ENCODE measurements at places on chromosomes 2 and 18.
A peak's percentile ranks its signal among the peaks of the same experiment; 100 is the strongest.

GRCh38 chr2:135876066-135876711 is at the start of gene MCM6:
TSS of gene MCM6 (minus strand) at chr2:135876443. CDS start at chr2:135876365, 78 bp downstream.
- peak; percentile 69 for DNase-seq

- no peak for DNase-seq
Observed at GRCh38 chr2:165725421-165725820, 68.6 kb downstream of the GALNT3 start.

GRCh38 chr2:96114903-96115581 is 1.3 kb downstream of the ADRA2B start:
- DNase-seq: no peak

- peak; percentile 82 for DNase-seq
Observed at GRCh38 chr2:20509770-20510490, 63.1 kb downstream of the RHOB start.

DNA sequence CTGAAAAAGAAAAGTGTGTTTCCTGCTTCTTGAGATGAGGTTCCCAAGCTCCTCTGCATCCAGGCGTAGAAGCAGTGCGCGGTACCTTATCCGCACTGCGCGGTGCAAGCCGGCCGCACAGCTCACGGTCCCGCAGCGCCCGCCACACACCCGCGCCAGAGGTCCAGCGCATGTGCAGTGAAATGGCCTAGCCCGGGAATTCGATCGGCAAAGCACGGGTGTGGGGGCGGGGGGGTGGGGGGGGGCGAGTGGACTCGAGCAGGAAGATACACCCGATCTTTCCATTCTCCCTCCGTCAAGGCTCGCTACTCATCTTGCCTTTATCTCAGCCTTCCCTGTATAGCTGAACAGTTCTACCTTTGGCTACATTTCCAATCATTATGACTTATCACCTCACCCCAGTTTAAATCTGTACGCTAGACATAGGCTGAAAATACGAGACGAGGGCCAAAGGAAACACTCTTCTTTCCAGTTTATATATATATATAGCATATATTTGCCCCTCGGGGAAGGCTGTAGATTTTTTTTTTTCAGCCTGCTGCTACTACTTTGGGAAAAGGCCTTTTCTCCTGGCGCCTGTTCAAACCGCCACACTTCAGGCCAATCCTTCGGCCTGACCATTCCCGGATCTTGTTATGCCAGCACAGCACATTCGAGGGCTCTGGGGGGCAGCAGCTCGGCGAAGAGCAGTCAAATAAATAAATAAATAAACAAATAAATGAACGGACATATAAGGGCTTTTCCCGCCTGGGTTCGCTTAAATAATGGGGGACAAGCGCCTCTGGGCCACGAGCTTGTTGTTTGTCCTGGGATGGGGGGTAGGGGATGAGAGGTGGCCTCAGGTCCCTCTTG is 10.4 kb downstream of the HOXD8 start:
- DNase-seq: no peak

DNA sequence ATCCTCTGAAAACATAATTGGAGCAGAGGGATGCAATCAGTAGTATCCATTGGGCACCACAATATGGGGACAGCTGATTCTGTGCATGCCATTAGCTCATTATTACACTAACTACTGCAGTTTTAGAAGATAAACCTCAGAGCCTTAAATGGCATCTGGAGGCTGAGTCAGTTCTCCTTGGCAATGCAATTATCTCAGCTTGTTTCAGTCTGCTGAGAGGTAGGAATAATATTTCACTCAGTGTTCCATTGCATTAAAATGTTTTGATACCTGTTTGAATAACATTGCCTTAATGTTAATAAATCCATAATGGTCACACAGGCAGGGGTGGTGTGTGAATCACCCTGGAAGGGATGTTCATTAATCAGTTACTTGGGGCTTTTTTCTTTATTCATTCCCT is 309.6 kb downstream of the LRRTM1 start:
- DNase-seq: no peak

- DNase-seq: no peak
Observed at GRCh38 chr2:170006587-170007325, 171.2 kb upstream of the MYO3B start.

- DNase-seq: no peak
Observed at GRCh38 chr2:38380397-38381130, 3.5 kb upstream of the ATL2 start.

DNA sequence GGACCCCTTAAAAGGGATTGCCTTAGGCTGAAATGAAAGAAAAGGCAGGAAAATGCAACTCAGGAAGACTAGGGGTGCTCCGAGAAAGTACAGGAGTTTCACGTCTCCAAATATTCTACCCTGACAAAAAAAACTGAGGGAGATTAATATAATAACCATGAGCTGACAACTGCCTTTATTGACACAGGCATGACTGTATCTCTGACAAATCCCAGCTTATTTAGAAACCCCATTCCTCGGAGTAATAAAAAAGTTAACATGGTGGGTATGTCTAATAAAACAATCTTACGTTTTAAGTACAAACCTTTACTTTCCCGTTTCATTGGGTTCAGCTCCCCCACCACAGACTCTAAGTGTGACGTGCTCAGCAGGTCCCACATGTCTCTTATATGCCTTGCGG is 7.9 kb upstream of the RBFA start:
- no peak for DNase-seq

DNA sequence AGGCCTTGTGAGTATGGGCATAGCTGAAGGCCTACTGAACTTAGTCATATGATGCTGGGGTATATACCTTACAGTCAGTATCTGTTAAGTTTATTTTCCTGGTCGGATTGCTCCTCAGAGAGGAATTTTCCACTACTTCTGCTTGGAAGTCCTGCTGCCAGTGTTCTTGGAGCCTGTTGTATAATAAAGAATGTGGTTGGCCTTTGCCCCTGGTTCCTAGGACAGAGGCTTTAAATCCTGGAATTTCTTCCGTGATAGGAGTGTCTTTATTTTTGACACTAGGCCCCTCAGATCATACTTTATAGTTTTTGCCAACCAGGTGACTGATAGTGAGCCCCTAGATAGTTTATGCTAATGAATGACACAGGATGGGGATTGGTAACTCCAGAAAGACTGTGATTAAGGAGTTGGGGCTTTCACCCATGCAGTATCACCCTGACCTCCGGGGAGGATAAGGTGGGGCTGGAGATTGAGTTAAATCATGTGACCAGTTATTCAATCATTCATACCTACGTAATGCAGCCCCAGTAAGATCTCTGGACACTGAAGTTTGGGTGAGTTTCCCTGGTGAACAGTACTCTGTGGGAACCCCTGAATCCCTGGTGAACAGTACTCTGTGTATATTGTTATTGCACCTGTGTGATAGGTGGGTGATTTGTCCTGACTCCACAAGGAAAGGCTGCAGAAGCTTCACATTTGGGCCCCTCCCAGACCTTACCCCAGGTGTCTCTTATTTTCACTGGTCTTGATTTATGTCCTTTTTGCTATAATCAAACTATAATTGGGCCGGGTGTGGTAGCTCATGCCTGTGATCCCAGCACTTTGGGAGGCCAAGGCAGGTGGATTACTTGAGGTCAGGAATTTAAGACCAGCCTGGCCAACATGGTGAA is 56.9 kb downstream of the COMMD1 start:
- DNase-seq: no peak

GRCh38 chr2:42770288-42771131 is 6.6 kb upstream of the OXER1 start:
- no peak for DNase-seq

DNA sequence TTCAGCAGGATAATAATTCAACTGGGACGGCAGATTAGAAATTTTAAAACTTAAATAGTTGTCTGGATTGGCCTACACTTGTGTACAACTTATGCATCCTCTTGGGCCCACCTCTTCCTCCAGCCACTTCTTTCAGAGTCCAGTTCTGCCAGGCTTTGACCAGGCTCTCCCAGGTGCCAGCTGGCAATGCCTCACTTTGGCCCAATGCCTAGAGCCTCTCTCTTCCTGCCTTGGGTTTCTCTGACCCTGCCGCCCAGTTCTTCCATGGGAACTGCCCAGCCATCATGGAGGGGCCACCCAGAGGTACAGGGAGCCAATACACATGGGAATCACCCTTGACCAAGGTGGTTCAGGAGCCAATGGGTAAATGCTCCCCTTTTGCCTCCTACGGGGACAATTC is 135.5 kb downstream of the IRS1 start:
- no peak for DNase-seq

DNA sequence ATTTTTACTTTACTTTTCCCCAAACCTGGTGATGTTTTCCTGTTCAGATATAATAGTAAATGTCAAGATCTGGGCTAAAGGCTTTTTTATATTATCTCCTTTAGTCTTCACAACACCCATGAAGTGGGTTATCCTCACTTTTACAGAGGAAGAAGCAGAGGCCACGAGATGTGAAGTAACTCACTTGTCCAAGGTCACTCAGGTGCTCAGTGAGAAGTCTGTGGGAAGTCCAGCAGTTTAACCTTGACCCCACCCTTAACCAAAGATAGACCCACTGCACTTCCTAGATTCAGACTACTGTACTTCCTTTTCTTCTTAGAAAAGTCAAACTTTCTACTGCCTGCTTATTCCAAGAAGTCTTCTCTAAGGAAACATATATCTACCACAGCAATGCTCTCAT is 56.3 kb upstream of the STAT1 start:
- DNase-seq: no peak

DNA sequence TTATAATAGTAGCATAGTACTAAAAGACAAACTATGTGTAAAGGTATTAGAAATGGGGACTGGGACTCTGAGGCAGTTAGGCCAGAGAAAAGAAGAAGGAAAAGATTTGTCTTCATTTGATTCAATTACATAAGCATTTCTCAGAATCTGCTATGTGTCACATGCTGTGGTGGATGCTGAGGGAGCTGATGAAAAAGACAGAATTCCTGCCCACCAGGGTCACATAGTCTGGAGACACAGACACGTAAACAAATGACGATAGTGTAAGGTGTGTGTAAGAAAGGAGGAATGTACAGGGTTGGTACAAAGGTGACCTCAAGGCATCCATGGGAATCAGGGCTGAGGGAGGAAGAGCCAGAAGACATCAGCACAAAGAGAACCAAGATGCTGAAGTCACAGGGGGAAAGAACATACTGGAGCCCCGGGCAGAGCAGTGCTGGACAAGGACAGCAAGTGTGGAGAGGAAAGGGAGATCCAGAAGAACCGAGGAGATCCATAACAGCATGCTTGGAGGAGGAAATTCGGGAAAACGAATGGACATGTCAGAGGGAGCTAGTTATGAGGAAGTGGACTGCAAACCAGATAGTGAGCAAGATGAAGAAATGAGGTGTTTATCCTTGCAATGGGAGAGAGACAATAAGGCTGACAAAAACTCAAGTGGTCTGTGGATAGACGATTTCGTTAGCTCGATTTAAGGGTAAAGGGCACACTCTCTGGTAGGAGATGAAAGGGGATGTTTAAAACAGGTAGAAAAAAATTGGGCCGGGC is 1.2 kb upstream of the MAPRE3 start:
- DNase-seq: no peak

DNA sequence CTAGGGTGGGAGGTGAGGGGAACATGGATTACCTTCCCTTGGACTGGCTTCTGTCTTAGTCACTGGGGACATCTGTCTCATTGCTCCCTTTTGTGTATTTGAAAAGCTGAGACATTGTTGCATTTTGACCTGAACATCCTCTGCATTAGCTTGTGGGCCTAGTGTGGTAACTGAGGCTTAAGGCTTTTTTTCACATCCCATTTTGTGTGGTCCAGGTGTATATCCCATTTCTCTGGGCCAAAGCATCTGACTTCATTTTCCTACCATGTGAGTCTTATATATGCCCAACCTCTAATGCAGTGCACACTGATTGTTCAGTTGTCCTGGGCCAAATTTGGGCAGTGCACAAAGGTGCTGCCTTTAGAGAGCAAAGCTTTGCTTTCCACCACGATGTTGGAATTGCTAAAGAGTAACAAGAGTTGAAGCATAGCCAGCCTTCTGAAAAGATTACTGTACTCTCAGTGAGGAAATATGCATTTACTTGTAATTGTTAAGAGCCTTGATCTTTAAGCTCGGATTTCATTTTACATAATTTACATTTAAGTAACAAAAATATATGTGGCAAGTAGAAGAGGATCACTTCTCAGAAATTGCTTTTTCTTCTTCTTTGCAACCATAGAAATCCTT is 13.3 kb downstream of the PRKCE start:
- no peak for DNase-seq

DNA sequence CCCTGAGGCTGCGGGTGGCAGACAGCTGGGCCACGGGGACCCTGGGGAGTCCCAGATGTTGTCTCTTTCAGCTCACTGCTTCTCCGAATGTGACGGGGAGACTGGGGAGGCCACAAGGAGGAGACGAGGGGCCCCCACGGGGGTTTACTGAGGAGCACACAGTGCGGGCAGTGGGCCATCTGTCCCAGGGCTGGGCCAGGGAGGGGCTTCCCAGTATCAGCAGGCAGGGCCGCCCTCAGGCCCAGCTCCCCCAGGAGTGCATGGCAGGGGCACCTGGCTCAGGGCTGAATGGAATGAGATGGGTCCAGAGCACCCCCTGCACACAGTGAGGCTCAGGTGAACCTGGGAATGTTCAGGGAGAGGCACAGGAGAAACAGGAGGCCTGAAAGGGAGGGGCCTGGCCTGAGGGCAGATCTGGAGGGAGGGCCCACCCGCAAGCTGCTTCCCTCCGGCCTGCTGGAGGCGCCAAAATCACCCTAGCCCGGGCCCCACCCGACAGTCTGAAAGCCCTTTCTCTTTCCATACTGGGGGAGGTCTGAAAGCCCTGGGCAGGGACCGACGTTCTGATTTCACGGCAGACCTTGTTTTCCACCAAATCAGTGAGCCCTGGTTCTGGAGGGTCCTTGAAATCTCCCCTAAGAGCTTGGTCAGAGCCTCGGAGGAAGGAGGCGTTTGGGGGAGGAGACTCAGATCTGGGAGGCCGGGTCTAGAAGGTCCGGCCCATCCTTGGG is 35.5 kb upstream of the PTMA start:
- peak; percentile 51 for DNase-seq

- no peak for DNase-seq
Observed at GRCh38 chr2:234044157-234044556, 6.3 kb upstream of the SPP2 start.

- DNase-seq: peak; percentile 54
Observed at GRCh38 chr2:201631041-201631440, 12.3 kb downstream of the TMEM237 start.

- DNase-seq: no peak
Observed at GRCh38 chr2:74036450-74037195, 51.9 kb downstream of the TET3 start.

- no peak for DNase-seq
Observed at GRCh38 chr2:218894151-218894879, 13.7 kb downstream of the WNT10A start.

GRCh38 chr2:242051463-242051862 is 181.9 kb downstream of the RTP5 start:
- no peak for DNase-seq

DNA sequence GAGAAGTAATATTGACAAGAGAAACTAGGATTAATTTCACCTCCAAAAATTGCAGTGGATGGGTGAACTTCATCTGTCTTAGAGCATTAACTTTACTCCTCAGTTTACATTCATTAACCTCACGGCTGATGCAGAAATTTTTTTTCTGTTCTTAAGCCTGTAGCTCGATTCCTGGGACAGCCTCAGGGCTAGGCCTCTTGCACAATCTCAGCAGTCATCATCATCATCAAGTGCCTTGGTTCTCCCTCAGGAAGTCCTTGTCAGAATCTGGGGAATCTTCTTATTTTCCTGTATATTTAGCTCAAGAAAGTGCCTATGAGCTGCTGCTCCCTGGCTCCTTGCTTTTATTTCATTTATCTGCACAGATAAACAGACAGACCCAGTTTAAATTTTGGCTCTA is 1272.2 kb upstream of the LRRTM1 start:
- DNase-seq: no peak

GRCh38 chr2:234496835-234497593 is at the start of gene ARL4C:
TSS of gene ARL4C (minus strand) at chr2:234497081. CDS start at chr2:234496586, 495 bp downstream.
- DNase-seq: no peak

- no peak for DNase-seq
Observed at GRCh38 chr2:102264952-102265351, 46.4 kb upstream of the IL1RL1 start.

GRCh38 chr2:80030135-80030534 is 274.4 kb downstream of the LRRTM1 start:
- no peak for DNase-seq

Data from NCI-H524 treated with DMSO at 0.1 percent for 48 hours (cell line).